ENCODE measurements at places on chromosomes 6 and 20.
A peak's percentile ranks its signal among the peaks of the same experiment; 100 is the strongest.

DNA sequence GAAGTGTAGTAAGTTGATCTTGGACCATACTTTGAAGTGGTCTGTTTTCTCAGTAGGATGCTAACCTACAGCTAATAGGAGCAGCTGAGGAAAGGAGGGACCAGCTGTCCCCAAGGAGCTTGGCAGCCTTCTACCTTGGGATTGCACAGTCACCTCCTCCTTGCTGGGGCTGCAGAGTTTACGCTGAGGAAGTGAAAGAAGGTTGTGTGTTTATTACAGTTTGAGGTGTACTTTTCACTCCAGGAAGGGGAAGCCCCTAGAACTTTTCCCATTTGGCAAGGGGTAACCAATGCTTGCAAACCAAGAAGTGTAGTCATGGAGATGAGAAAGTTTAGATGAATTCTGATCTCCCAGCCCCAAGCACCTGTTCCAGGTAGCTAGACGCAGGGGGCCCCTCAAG is 58.8 kb downstream of the BMP6 start:
- DNase-seq = peak; percentile 3

- DNase-seq = no peak
Measured at GRCh38 chr6:11206576-11206975, 25.9 kb downstream of the NEDD9 start.

GRCh38 chr6:20186981-20187380 is 25.3 kb downstream of the MBOAT1 start:
- no peak for DNase-seq

GRCh38 chr20:10065154-10065833 is 30.5 kb downstream of the ANKEF1 start:
- DNase-seq = no peak

- no peak for DNase-seq
Measured at GRCh38 chr6:12962529-12962928, 246.0 kb downstream of the PHACTR1 start.

- no peak for DNase-seq
Measured at GRCh38 chr6:34044945-34045595, 100.8 kb downstream of the GRM4 start.

DNA sequence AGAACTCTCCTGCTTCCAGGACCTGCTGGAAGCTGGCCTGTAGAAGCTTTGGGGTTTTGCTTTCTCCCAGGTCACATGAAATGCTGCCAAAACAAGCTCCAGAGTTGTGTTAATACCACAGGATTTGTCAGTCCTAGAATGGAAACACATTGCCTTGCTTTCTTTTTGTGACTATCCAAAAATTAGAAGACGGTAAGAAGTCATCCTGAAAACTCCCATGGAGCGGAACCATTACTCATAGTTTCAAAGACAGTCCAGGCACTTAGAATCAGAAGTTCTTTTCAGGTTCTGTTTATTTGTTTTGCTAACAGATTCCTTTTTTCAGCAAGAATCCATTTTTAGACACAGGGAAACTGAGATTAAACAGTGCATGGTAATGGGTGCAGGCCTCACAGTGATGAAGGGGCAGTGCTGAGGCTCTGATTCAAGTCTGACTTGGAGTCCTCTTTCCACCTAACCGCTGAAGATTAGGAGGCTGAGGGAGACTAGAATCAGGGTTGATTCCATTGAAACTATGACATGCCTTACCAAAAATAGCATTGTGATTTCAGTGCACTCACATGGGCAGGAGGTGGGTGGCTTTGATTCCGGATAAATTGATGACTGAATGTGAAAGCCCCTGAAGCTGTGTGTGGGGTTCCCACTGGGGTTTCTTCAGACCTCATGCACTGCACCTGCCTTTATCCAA is 72.2 kb upstream of the NAA20 start:
- no peak for DNase-seq

- no peak for DNase-seq
Measured at GRCh38 chr20:50425076-50425475, 85.1 kb upstream of the PTPN1 start.

DNA sequence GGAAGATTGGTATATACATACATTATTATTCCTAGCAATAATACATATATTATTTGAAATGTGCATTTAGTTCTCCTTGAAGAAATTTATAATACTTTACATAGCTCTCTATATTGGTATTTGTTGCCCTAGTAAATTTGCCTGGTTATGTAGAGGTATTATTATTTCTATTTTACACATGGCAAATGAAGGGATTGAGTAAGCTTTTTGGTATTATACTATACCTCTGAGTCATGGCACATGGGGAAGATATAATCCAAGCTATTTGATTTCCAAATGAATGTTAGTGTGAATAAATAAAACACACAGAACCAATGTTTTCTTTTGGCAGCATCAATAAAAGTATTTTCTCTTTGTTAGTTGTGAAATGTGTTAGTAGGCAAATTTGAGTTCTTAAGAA is 409.6 kb upstream of the SLC35B3 start:
- DNase-seq = no peak

- no peak for DNase-seq
Measured at GRCh38 chr6:161417717-161418462, 144.0 kb upstream of the AGPAT4 start.

GRCh38 chr6:170429450-170429849 is 122.9 kb downstream of the FAM120B start:
- DNase-seq = no peak

DNA sequence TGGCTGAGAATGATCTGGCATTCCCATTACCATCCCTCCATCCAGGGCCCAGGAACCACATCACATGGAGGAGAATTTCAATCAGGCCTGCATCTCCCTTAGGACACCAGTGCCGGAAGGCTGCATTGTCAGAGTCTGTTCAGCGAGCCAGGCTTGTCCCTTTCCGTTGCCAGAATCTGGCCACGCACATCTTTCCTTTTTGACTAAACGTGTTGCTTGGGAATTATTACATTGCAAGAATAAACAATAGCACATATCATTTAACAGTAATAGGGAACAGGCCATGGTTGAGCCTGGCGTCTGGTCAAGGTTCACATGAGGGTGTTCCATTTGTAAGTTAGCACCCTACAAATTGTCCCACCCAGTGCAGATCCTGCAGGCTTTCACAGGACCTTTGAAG is 42.8 kb downstream of the SOBP start:
- DNase-seq = peak; percentile 40

- DNase-seq = no peak
Measured at GRCh38 chr6:135537741-135538301, 40.3 kb upstream of the AHI1 start.

- peak; percentile 58 for DNase-seq
Measured at GRCh38 chr20:62899633-62900051, 26.7 kb downstream of the DIDO1 start.

GRCh38 chr6:436308-437036 is 44.9 kb downstream of the IRF4 start:
- DNase-seq = no peak

DNA sequence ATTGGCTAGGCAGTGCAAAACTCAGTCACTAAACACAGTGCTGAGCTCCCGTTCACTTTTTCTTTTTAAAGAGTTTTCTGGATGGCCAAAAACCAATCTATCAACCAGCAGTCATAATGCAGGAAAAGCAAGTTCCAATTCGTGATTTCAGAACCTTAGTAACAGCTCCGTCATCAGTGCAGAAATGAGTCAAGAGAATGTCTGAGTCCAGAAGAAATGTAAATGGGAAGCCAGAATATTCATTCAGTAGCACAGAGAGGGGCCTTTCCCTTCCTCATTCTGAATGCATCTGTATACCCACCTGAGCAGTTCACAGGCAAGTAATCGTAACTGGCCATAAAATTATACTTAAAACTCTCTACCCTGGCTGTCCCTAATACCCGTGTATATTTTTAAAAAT is 20.4 kb downstream of the HUS1B start:
- no peak for DNase-seq

GRCh38 chr6:340991-341827 is 48.9 kb downstream of the DUSP22 start:
- no peak for DNase-seq

DNA sequence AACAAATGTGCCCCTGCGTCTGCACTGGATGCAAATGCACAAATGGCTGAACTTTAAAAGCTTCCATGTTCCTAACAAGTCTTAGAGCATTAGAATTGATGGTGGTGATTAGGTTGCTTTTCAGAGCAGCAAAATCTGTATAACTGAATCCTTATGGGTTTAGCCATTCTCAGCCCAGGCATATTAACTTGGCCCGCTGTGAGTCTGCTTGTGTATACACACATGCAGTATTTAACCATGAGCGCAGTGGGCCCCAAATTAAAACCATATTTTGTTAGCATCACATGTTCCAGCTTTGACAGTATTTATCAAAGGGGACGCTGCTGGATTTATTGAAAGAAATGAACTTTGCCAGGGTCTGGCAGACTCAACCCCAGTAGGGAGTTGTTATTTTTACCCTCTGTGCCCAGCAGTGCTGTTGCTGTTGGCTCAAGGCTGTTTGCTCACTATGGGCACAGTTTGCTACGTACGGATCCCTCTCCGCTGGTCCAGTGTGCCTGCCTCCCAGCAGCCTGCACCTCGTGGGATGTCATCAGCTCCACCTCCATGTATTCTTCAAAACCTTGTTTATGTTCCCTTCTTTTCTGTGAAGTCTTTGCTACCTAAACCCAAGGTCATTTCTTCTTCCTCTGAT is 144.7 kb downstream of the QRSL1 start:
- no peak for DNase-seq

DNA sequence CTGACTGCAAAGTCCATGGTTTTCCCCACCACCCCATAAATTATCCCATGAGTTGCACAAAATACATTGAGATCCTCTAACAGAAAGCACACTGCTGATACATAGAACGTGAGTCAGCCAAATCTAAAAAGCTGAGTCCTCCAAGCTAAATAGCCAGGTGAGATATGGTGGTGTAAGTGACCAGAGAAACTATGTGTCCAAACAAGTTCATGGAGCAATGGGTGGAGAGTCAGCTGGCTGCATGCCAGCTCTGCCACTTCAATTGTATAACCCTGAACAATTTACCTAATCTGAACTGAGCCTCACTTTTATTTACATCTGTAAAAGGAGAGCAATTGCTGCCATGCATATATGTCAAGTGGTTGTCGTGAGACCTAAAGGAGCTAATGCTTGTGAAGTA is 9.7 kb downstream of the SNAP25 start:
- peak; percentile 44 for DNase-seq

GRCh38 chr20:5078399-5078958 is 41.3 kb downstream of the PCNA start:
- DNase-seq = no peak

DNA sequence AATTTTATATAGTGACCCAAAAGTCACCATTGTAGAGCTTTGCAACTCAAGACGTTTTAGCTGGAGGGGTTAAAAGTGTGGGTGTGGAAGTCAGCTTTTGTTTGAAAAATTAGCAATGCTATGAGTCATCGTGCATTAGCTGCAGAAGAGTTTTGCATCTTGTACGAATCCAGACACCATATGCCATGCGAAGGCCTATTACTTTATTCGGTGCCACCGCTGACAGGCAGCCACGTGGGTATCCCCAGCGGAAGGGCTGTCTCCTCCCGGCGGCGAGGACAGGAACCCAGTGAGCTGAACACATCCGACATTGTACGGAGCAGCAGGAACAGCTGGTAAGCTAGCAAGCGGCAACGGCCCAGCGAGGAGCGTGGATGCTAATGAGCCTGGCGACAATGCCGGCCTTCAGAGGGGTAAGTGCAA is 84.4 kb downstream of the INSM1 start:
- DNase-seq = peak; percentile 59

DNA sequence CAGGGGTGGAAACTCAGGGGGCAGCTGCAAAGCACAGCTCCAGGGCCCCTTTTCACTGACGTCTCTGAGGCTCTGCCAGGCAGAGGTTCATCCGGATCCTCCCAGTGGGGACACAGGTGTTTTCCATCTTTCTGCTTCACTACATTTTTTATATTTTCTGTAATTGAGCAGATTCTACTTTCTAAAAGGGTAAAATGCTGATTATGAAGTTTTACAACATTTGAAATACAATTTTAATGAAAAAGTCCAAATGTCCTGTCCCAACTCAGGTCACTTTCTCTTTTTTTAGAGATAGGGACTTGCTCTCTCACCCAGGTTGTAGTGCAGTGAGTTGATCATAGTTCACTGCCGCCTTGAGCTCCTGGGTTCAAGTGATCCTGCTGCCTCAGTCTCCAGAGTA is 41.9 kb downstream of the HLA-A start:
- no peak for DNase-seq

DNA sequence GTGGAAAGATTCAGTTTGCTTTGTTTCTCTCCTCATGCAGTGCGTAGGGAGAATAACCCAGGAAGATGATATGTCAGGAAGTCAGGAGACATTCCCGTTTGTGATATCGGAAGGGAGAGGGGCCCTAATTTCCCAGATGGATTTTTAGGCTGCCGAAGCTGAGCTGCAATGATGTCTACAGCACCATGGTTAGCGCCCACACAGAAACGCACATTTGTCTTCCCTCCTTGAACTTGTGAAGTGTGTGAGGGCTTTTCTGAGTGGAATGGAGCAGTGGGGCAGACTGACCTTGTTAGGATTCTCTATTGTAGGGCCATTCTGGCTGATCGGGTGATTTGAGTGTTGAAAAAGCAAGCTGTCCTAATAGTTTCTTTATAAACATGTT is 191.3 kb upstream of the ARG1 start:
- no peak for DNase-seq

DNA sequence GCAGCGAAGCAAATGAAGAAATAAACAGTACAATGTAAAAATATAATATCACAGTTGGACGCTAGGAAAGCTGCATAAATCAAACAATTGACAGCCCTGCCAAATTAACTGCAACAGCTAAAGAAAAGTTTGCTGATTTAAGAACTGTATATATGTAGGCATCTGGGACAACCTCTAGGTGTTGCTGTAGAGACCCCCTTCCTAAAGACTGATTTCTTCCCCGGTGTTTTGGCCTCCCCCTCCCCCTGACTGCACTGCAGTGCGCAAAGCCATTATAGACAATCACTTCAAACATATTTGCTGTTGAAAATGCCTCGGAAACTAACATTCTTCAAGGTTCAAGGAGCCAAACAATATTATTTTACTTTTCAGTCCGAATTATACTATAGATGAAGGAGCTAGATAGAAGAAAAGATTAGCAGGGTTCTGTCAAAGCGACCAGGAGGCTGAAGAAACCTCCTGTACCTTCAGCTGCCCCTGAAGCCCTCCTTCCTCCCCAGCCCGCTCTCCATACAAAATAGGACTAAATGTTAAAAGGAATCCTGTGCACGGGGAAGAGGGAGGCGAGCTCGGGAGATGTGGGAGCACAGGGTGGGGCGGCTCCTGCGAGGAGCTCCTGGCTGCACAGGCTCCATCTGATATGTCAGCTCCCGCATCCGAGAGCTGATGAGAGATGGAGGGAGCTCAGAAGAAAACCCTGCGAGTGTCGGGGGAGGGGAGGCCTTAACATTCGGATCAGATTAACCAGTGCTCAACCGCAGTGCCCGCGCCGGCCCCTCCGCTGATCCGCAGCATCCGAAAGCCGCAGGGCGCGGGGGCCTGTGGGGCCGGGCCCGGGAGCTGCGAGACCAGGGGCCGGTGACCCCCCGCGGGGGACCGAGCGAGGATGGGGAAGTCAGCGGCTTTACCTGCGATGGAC is 822 bp downstream of the ELOVL4 start:
- DNase-seq = peak; percentile 74

- no peak for DNase-seq
Measured at GRCh38 chr6:125868252-125868651, 77.5 kb downstream of the NCOA7 start.

- no peak for DNase-seq
Measured at GRCh38 chr6:44072452-44072958, 54.7 kb downstream of the MRPL14 start.

- DNase-seq = no peak
Measured at GRCh38 chr6:9628819-9629218, 786.1 kb downstream of the TFAP2A start.

All from G401 (cell line).